ENCODE measurements at places on chromosomes 7 and 10.
A peak's percentile ranks its signal among the peaks of the same experiment; 100 is the strongest.

GRCh38 chr10:14952851-14953423 is 959 bp downstream of the DCLRE1C start:
- DNase-seq: no peak

- DNase-seq: no peak
These were observed 1155.1 kb upstream of the SORCS1 start for GRCh38 chr10:108319434-108320222.

GRCh38 chr7:119640861-119641260 is 632.1 kb upstream of the KCND2 start:
- DNase-seq: no peak

DNA sequence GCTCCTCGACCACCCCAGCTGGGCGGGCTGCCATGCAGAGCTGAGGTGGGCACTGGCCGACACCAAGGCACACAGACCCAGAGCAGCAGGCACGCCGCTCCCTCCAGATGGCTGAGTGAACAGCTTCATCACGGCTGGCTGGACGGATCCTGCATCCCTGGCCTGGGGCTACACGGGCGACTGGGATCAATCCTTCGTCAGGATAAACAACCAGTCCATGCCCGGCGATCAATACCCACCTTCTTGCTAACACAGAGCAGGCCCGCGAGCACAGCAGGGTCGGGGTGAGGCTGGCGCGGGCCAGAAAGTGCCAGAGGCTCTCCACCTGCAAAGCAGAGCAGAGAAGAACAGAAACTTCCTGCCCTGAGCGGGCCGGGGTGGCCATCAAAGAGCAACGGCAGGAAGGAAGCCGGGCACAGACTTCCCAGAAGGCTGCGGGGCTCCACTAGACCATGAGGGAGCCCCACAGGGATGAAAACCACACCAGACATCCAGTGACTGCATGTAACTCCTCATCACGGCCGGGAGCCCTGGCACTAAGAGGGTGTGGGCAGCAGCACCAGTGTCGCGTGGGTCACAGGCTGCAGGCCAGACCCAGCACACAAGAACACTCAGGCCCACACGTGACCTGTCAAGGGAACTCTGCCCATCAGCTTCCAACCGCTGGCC is 166.4 kb downstream of the MAD1L1 start:
- DNase-seq: no peak

GRCh38 chr10:47374611-47375536 is 9.2 kb downstream of the ZNF488 start:
- DNase-seq: no peak

DNA sequence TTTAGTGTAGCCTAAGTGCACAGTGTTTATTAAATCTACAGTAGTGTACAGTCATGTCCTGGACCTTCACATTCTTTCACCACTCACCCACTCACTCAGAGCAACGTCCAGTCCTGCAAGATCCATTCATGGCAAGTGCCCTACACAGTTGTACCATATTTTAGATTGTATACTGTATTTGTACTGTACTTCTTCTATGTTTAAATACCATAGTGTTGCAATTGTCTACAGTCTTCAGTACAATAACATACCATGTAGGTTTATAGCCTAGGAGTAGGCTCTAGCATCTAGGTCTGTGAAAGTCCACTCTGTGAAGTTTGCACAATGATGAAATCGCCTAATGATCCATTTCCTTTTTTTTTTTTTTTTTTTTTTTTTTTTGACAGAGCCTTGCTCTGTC is 12.0 kb downstream of the EEPD1 start:
- DNase-seq: no peak

DNA sequence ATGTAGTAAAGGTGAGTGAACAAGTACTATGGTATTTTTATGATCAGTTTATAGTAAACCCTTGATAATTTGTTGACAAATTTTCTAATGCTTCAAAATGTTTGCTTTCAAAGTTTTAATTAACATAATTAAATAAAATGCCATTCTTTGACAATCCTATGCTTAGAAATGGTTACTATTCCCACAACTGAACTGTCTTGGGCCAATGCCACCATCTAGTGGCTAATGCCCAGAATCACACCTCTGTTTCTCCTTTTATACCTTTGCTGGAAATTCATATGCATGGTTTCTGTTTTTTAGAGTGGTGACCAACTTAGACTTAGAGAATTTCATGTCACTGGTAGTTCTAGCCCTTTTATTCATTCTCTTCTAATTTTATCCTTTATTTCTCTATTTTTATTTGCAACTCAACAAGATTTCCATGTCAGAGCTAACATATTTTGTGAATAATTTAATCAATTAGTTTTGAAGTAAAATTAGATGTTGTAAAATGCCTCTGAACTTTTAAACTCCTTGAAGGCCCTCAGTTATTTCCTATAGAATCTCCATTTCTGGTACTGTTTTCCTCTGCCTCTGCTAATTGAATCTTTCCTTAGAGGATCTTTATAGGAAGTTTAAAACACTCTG is 31.1 kb downstream of the PCGF5 start:
- peak; percentile 45 for DNase-seq

- DNase-seq: peak; percentile 8
These were observed 365.7 kb downstream of the DNAJB6 start for GRCh38 chr7:157702311-157703023.

GRCh38 chr10:43383204-43383971 is 12.0 kb downstream of the FXYD4 start:
- no peak for DNase-seq

GRCh38 chr10:16947069-16947468 is 129.8 kb upstream of the RSU1 start:
- no peak for DNase-seq

- no peak for DNase-seq
These were observed 474.9 kb downstream of the PTPRN2 start for GRCh38 chr7:158112571-158113320.

DNA sequence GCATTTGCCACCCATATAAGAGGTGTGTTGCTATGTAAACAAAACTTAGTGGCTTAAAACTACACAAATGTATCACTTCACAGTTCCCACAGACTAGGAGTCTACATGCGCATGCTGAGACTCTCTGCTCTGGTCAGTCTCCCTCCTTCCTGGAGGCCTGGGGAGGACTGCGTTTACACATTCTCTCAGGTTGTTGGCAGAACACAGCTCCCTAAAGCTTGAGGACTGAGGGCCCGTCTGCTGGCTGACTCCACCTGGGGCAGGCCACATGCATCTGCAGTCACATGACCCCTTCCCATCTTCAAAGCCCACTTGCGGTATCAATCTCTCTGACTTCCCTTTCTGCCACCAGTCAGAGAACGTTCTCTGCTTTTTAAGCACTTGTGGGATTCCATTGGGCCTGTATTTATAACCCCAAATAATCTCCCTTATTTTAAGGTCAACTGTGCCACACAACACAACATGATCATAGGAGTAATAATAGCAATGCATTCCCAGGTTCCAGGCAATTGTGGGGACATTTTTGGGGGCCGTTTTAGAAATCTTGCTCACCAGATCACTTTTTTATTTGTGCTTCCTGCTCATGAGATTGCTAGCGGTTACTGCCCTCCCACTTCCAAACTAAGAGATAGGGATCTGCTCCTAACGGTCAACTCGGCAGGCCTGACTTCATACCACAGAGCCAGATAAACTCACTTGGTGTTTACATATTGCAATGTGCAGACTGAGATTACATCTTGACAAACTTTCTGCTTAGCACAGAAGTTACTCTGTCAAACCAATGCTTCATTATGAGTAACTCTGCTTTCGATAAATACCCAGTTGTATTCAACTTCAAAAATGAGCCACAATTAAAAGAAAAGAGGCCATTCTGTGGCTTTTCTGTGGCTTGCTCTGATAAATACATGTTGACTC is 96.3 kb downstream of the ALOX5 start:
- no peak for DNase-seq

DNA sequence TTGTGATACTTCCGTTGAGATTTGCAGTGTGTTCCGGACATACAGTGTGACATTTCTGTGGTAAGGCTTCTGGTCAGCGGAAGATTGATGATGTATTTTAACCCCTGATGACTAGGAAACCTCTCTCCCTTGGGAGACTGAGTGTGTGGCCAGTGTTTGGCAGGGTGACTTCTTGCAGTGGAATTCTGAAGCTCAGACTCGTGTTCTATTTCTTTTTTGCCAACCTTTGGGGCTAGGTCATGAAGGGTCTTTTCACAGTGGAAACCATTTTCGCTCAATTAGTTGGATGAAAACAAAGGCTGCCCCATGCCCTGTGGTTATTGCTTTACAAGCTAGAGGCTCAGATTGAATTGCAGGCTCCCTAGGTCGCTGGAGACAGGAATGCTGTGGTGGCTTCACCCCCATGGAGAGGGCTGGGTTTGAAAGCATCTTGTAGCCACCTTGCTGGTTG is 288.9 kb downstream of the BBS9 start:
- DNase-seq: no peak

GRCh38 chr10:12803776-12804175 is 197.7 kb downstream of the CCDC3 start:
- DNase-seq: no peak

Measured in upper lobe of left lung (tissue), 6 donors.